NCI-H1105 treated with DMSO at 0.1 percent for 48 hours (cell line): ENCODE measurements at places on chromosomes 4 and X.

DNA sequence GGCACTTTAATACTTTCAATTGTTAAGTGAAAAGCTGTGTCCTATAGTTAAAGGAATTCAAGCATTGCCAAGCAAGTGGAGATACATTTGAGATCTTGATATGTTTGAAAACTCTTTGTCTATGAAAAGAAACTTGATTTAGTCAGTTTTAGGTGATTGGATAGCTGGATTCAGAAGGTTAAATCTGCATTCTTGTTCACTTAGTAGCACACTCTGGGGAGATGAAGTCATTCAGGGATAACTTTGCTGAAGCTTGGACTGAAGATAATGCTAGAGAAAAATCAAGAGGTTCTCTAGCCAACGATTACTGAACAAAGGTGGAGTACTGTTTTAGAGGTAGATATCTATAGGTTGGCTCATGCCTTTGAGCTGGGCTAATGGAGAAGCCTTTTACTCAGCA lies 90.6 kb downstream of the DCAF8L2 start:
- no peak for DNase-seq

- no peak for DNase-seq
Observed at GRCh38 chr4:8434251-8435073, 6.1 kb downstream of the ACOX3 start.

- DNase-seq = no peak
Observed at GRCh38 chrX:133783274-133783673, 202.1 kb downstream of the GPC3 start.

DNA sequence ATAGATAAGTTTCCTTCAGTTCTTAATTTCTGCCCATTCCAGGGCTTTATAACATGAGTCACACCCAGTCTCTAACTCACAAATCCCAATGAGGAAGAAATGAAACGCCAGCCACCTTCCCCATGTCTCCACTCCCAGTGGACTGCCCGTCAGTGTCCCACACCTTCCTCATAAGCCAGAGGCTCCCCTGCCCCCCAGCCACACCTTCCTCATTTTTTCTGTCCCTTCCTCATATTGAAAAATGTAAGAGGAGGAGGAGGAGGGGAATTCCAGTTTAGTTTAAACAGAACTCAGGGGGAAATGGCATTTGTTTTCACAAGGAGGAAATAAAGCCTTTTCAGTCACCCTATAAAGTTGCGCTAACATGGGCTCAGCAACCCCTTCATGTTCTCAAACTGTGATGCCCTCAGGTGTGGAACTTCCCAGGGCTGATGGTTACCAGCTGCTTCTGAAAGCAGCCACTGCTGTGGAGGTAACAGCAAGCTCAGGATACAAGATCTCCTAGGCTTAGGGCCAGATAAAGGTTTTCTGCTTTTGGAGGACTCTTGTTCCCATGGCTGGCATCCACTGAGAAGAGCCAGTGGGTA lies 97.8 kb downstream of the PARM1 start:
- DNase-seq = no peak

DNA sequence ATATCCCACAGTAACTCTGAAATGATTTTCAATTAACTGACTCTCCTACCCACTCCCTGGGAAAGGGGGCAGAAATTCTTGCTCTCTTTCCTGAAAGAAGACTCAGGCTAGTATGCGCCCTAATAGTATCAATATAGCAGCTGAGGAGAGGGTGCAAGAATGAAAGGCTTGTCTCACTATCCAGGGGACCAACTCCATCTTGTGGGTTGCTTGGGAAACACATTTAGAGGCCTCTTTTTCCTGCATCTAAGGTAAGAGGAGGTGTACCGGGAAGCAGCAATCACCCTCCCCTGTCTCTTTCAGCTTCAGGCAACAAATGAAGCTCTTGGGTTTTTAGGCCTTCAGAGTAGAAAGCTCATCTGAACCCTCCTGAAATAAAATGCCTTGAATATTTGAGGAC lies 11.3 kb downstream of the TMEM255A start:
- DNase-seq = peak; percentile 2

GRCh38 chr4:57037982-57038604 lies 59.4 kb downstream of the POLR2B start:
- DNase-seq = peak; percentile 31

GRCh38 chrX:87265518-87265917 lies 252.1 kb upstream of the KLHL4 start:
- DNase-seq = no peak

DNA sequence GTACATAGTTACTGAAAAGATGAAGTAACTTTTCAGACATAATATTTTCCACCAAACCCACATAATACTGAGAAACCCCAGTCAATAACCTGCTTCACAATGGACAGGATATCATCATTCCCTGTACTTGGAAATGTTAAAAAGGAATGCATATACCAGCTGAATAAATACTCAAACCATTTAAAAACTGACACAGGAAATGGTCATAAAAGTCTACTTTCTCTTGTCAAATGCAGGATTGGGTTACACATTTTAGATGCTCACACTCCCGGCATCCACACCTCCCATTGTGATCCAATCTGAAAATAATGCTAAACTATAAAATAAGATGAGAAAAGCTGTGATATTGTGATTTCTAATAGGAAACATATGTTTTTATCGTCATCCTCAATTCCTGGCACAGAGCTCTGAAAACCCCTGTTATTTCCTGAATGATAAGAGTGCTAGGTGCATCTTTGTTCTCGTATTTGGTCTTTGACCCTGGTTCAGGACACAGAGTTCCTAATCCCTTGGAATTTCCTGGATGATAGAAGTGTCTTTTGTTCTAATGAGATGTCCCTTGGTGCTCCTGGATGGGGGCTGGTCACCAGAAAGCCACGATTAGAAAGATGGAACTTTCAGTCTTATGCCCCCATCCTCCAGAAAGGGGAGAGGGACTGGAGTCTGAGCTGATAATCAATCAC lies 821.3 kb downstream of the TRIML1 start:
- no peak for DNase-seq

- DNase-seq = no peak
Observed at GRCh38 chr4:5162909-5163508, 111.7 kb downstream of the STK32B start.

DNA sequence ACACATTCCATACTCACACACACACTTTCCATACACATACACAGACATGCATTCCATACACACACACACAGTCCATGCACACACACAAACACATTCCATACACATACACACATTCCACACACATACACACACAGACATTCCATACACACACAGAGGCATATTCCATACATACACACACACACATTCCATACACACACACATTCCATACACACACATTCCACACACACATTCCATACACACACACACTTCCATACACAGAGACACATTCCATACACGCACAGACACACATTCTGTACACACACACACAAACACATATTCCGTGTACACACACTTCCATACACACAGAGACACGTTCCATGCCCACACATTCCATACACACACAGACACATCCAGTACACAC lies 14.8 kb downstream of the LINC00632 start:
- DNase-seq = no peak

GRCh38 chrX:101398694-101399093 lies 7.9 kb downstream of the RPL36A start:
- no peak for DNase-seq

DNA sequence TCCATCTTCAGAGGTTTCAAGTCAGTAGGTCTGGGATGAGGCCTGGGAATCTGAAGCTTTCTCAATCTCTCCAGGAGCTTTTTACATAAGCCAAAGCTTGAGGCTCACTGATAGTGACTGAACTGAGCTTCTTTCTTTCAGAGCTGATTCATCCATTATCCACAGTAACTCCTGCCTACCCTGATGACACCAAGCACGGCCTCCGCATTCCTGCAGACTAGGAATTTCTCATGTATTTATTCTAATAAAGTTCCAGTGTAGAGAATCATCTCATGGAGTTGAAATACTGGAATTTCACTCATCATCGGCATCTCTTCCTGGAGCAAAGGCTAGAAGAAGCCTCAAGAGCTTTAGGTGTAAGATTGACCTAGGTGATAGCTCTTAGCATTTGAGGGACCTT lies 12.1 kb upstream of the DCTD start:
- no peak for DNase-seq

- no peak for DNase-seq
Observed at GRCh38 chrX:40144576-40144975, 46.8 kb upstream of the BCOR start.

- DNase-seq = no peak
Observed at GRCh38 chr4:156886481-156886880, 85.1 kb downstream of the PDGFC start.

DNA sequence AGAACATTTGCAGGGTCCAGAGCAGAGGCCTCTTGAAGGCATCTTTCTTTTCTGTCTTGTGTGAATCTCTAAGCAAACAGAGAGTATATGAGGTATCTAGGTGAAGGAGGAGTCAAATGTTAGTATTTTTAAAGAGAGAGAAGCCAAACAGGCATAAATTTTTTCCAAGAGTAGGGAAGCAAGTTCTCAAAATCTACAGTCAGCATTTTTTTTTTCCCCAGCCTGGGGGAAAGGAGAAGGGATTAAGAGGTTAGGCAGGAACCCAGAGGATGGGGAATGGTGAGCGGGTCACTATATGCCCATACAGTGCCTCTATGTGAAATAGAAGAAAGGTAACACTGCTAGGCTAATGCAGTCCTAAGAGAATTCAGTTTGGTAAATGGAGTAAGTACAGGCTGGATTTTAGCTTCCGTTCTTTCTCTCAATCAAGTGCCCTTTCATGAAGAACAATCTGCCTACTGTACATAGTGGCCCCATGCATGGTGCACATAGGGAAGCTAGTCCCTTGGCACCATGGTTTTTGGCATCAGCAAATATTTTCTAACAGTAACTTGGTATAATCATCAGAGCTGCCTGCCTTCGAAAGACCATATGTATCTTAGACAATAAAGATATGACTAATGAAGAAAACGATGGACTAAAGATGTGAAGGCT lies 163.1 kb upstream of the MAB21L2 start:
- no peak for DNase-seq

DNA sequence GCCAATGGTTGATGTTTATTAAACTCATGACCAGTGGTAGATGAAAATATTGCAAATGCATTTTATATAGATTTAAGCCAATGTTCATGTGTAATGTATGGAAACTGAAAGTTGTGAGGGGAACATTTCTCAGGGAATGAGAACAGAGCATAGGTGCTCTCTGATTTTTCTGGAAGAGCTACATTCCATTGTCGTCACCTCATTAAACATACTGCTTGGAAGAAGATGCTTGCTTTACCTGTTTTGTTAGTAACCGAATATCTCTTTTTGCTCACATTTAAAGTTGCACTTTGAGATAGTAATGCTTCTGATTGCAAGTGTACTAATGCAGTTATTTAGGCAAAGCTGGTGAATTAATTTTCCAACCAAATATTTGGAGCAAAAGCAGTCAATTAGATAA lies 93.8 kb upstream of the CLCN4 start:
- DNase-seq = no peak

- peak; percentile 86 for DNase-seq
Observed at GRCh38 chr4:108172753-108173598, 4.2 kb upstream of the LEF1 start.

GRCh38 chrX:72020204-72020603 lies 109.6 kb downstream of the NHSL2 start:
- no peak for DNase-seq
